RCC 7860 (cell line): ENCODE measurements at places on chromosomes 11 and 22.

GRCh38 chr11:1536065-1536843 is 35.8 kb downstream of the DUSP8 start:
- no peak for DNase-seq

DNA sequence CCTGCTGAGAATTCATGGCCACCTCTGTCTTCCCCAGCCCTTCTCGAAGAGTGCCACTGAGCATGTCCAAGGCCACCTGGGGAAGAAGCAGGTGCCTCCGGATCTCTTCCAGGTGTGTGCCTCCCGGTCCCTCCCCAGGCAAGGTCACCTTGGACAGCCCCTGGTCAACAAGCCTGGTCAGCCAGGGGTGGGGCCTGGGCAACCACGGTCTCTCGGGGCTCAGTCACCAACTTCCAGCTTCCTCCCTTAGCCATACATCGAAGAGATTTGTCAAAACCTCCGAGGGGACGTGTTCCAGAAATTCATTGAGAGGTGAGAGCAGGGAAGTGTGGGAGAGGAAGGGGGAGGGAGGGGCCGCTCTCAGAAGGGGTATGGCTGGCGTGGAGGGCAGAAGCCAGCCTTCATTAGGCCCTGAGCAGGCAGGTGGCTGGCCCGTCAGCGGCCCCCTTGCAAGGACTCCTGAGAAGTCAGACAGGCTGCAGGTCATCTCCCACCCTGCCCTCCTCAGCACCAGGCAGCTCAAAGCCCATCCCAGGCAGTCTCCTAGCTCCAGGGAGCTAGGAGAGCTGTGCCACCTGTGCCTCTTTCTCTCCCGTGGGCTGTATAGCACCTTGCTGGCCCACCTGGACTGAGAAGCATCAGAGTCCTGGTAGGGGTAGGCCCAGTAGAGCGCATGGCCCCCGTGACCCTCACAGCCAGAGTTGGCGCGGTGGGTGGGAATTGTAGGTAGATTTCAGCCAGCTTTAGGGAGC is 9.3 kb upstream of the ANKRD13D start:
- no peak for DNase-seq

- no peak for DNase-seq
Observed at GRCh38 chr22:37545703-37546436, 14.4 kb upstream of the CDC42EP1 start.

- DNase-seq: no peak
Observed at GRCh38 chr22:23370251-23370650, 189.9 kb downstream of the BCR start.

DNA sequence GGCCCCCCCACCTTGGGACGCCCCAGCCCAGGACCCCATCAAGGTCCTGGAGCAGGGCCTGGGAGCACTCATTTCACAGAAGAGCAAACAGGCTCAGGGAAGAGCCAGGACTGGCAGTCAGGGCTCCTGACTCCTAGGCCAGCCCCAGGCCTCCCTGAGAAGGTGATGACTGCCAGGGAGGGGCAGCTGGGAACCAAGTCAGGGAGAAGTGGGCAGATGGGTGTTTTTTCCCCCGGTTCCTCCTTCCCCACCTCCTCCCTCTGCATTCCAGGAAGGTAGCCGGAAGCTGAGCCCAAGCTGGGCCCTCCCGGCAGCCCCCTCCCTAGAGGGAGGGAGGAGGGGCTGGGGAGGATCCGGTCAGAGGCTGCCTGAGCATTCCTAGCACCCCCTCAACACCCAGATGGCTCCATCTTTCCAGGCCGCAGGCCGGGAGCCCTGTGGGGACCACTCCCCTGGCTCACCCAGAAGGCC is 19.6 kb downstream of the MYRF start:
- DNase-seq: no peak

GRCh38 chr11:69055212-69055586 is 6.5 kb downstream of the TPCN2 start:
- DNase-seq: no peak

GRCh38 chr22:20638507-20638870 is 131.1 kb downstream of the MED15 start:
- DNase-seq: no peak

GRCh38 chr11:35740061-35740799 is 77.7 kb downstream of the TRIM44 start:
- DNase-seq: no peak

DNA sequence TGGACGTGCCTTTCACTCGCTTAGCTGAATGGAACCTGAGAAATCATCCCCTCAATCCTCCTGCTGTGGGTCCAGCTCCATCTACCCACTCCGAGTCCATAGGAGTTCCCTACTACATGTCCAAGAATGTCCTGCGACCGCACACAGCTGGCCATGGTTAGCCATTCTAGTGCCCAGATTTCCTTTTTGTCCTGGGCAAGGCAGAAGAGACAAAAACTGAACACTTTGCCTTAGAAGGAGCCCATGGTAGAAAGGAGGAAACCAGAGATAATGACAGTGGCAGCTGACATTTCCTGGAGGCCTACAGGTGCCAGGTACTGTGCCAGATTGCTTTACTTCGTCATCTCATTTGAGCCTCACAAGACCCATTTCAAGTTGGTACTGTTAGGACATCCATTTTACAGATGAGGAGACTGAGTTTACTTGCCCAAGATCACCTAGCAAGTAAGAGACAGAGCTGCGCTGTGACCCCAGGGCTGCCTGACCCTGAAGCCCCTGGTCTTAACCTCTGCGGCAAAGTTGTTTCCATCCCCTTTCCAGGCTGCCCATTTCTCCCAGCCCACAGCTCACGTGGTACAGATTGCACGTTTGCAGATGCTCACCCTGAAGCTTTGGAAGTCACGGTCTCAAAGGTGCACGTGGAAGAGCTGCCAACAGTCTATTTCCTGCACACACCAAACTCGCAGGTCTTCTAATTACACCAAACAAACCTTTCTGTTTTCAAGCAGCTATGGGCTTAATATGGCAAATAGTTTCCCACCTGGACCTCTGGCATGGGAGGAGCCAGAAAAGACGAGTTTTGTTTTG is 112.7 kb downstream of the ZBTB16 start:
- DNase-seq: no peak

- no peak for DNase-seq
Observed at GRCh38 chr11:132154781-132155180, 784.4 kb downstream of the NTM start.

DNA sequence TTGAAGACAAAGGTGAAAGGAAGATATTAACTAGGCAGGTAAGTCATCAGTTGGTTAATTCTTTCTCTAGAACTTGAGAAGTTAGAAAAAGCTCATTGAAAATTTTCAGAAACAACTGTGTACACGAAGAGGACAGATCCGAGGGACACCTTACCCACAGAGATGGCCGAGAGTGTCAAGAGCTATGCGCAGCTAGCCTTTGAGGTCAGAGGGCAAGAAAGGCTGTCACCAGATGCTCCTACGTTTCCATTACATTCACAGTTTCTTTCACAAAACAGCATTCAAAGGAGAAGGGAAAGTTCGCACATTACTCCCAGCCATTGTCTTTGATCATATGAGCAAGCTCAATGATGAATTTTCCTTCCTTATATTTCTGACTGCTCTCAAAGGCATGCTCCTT is 34.8 kb downstream of the YPEL1 start:
- DNase-seq: no peak

- no peak for DNase-seq
Observed at GRCh38 chr22:45584621-45585436, 82.1 kb downstream of the FBLN1 start.

GRCh38 chr11:95863486-95864140 is 60.3 kb downstream of the MTMR2 start:
- DNase-seq: peak; percentile 32

DNA sequence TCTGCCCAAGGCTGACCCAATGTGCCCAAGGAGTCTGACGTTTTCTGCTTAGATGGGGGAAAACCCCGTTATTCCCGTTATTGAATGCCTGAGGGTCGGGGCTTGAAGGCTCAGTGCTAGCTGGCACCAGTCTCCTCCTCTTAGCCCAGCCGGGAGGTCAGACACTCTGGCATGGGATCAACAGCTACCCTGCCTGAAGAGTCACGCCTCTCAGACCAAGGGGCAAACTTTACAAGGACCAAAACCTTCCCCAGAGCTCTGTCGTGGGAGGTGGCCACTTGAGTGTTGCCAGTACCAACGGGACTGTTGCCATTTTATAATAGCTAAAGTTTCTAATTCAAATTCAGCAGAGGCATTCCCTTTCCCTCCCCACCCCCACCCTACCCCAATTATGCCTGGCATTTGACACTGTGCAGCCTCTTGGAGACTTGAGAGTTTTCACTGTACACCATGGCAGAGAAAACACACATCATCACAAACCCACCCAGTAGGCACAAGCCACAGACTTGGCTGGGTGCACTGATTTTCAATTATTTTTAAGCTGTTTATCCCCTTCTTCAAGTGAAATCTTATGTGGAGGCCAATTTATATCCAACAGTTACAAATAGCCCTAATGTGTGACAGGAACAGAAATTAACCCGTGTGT is 137.5 kb upstream of the SYT13 start:
- DNase-seq: no peak

DNA sequence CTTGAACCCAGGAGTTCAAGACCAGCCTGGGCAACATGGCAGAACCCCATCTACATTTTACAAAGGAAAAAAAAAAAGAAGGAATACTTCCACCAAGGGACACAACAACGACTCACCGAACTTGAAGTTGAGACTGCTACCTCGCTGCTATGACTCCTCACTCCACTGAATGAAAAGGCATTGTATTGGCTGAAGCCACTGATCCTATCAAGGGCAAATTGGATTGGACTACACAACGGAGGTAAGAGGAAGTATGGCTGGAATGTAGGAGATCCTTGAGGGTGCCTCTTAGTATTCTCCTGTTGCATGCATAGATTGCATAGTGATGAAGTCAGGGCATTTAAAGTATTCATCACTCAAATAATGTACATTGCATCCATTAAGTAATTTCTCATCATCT is 97.9 kb downstream of the CWF19L2 start:
- DNase-seq: no peak

GRCh38 chr11:10511181-10511621 is 29.8 kb downstream of the RNF141 start:
- no peak for DNase-seq

- DNase-seq: peak; percentile 67
Observed at GRCh38 chr11:115247361-115247760, 256.9 kb downstream of the CADM1 start.

- DNase-seq: no peak
Observed at GRCh38 chr11:112899235-112900006, 61.8 kb upstream of the NCAM1 start.

- DNase-seq: no peak
Observed at GRCh38 chr22:37860796-37861421, 11.7 kb downstream of the EIF3L start.

DNA sequence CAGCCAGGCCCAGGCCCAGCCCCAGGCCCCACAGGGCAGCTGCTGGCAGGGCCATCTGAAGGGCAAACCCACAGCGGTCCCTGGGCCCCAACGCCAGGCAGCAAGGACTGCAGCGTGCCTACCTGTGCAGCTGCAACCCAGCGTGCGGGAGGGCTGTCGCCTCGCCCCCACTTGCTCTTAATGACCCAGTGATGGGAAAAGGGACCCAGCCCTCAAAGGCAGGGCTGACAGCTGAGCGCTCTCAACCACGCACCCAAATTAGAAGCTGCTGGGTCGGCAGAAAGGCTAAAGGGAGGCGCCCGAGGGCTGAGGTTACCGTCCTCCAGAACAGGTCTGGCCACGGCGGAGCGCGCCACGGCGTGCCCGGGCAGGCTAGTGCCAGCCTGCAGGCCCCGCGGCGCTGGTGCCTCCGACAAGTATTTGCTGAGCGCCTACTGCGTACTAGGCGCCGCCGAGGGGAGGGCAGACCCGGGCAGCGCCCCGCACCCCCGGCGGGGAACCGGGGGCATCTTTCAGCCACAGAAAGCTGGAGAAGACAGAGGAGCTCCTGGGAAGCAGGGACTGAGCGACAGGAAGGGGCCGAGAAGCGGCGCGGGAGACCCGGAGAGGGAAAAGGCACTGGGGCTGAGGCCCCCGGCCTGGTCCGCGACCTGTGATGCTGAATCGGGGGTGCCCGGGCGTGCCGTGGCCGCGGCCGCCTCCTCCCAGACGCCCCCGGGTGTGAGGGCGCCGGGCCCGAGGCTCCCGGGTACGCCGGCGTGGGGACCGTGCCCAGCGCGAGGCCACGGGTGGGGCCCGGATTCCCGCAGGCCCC is 773 bp downstream of the HRAS start:
- no peak for DNase-seq

DNA sequence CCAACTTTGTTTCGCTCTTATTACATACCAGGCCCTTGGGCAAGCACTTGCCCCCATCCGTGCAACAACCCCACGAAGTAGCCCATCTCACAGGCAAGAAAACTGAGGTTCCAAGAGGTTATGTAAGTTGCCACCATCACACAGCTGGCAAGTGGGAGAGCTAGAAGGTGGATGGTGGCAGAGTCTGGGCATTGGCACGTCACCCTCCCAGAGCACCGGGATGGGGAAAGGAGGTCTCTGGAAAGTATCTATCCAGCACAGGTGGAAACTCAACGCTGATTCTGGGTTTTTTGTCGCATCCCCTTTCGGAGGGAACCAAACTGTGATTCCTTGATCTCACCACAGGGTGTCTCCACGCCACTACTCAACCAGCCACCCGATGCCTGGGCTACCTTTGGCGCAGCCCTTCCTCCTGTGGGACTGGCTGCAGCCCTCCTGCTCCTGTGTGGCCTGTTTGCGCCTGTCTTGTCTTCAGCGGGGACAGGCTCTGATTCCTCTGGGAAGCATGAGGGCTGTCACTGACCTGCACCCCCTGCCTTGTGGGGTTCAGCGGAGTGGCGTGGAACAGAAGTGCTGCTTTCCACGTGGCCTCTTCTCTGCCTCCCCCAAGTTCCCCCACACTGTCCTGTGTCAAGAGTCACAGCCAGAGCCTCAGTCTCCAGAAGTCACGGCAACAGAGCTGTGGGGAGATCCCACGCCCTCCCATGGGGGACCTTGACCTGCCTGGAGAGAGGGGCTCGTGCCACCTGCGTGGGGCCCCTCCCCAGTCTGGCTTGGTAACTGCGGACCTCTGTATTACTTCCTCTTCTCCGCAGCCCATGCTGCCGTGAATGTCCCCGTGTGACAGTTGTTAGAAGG is 34.4 kb upstream of the TRIM29 start:
- peak; percentile 21 for DNase-seq

GRCh38 chr11:117861151-117862018 is 15.1 kb downstream of the FXYD6 start:
- DNase-seq: no peak

GRCh38 chr22:39583066-39583667 is 12.6 kb downstream of the CACNA1I start:
- DNase-seq: no peak

DNA sequence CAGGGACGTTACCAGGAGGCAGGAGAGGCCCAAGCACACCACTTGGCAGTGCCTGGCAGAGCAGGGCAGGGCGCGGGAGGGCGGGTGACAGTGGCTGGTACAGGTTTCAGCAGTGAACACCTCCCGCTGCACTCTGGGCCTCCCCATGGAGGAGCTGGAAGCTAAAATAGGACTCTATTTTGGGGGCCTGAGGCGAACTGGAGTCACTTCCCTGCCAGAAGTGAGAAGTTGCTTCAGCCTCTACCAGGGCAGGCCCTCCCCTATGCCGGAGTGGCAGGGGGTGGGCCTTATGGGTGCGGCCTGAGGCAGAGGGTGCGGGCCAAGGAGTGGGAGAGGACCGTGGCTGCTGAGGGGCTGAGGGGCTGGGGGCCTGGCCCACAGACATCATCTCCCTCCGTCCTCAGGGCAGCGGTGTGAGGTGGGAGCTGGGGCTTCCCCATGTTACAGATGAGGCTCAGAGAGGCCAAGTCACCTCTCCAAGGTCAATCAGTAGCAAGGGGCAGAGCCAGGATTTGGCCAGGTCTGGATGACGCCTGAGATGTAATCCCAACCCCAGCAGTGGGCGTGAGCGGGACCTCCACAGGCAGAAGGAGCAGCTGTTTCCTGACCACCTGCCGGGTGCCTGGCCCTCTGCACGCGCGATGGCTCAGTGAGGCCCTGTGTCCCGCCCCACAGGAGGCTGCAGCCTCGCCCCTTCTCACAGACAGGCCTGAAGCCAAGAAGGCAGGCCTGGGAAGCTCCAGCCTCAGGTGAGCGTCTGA is 39.3 kb downstream of the KCNJ4 start:
- DNase-seq: no peak
